ENCODE measurements at places on chromosomes 12 and 14.

- no peak for DNase-seq
These were observed 592.9 kb upstream of the FBXO33 start for GRCh38 chr14:40025101-40025500.

GRCh38 chr14:39160494-39160893 is 9.6 kb downstream of the TRAPPC6B start:
- no peak for DNase-seq

GRCh38 chr14:100653409-100653808 is 66.2 kb upstream of the BEGAIN start:
- no peak for DNase-seq

- DNase-seq, result no peak
These were observed 9.5 kb upstream of the SAV1 start for GRCh38 chr14:50677527-50678063.

GRCh38 chr12:26891704-26892103 is 46.1 kb downstream of the INTS13 start:
- no peak for DNase-seq

GRCh38 chr14:62768753-62769152 is 276.5 kb downstream of the KCNH5 start:
- DNase-seq, result no peak
